Stimulated activated CD4-positive, alpha-beta T cell treated with anti-CD3 and anti-CD28 coated beads, Interleukin-1b, Interleukin-23, amount 100 ng/mL, for 48 hours (primary cell): ENCODE measurements at places on chromosomes 5 and 9.

DNA sequence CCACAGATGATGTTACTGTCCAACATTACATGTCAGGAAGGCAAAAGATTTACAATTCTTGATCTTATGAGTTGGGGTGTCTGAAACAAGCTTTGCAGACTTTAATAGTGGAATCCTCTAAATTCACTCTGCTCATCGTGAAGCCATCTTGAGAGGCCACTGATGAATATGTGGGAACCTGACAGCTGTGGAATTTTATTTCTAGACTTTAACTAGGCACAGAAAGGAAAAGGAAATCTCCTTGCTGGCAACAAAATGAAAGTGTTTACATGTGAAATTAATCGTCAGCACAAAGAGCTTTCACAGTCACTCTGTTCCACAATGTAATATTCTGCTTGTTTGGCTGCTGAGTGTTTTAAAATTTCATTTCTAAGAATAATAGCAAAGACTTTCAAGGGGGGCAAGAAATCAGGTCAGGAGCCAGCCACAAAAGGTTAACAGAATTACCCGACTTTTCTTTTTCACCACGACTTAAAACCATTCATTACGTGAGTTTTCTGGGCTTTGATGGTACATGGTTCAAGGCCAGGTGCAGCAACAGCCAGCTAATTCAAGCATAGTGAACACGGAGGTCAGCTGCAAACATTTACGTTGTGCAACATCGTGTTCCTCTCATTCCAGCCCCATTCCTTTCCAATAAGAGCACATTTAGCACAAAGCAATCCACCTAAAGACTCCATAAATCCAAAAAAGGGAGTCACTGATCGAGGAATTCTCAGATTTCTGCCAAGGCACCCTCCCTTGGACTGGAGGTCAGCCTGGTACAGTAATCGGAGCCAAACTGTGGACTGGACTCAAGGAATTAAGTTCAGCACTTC, 14.6 kb downstream of the NREP start:
- no peak for DNase-seq

DNA sequence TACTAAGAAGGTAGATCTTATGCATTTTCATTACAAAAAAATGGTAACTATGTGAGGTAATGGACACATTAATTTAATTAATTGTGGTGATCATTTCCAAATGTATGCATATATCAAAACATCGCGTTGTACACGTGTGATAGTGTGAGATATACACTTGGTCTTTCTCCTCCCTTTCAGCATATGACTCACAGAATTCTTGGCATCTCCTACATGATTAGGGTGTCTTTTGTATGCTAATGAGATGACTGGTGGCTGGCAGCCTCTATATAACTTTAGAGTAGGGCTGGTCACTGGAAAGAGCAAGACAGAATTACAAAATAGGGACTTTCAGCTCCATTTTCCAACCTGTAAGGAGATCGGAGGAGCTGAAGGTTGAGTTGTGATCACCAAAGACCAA, 1167.6 kb downstream of the CDH12 start:
- no peak for DNase-seq

DNA sequence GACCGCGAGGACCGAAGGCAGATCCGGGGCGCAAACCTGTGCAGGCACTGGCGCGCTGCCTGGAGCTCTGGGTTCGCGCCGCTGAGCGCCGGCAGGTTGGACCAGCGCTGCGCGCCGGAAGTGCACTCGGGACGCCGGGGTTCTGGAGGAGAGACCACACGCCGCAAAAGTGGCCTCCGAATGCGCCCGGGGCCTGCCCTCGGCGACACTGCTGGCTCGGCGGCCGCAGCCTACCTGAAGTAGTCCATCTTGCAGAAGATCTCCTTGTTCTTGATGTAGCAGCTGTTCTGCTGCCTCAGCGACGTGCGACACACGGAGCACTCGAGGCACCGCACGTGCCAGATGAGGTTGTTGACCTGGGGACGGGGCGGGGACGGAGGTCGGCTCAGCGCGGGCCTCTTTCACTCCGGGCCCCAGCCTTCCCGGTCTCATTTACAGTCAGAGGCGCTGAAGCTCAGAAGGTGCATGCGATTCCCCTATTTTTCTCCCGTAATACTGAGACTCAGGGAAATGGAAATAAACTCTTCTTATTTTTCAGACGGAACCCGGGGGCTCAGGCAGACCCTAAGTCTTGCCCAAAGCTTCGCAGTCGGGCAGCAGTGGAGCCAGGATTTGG, 2.5 kb downstream of the LHX6 start:
- no peak for DNase-seq

GRCh38 chr9:5446451-5447236, 3.7 kb upstream of the CD274 start:
- DNase-seq = no peak

GRCh38 chr5:6873359-6873758, 160.1 kb downstream of the TENT4A start:
- no peak for DNase-seq

DNA sequence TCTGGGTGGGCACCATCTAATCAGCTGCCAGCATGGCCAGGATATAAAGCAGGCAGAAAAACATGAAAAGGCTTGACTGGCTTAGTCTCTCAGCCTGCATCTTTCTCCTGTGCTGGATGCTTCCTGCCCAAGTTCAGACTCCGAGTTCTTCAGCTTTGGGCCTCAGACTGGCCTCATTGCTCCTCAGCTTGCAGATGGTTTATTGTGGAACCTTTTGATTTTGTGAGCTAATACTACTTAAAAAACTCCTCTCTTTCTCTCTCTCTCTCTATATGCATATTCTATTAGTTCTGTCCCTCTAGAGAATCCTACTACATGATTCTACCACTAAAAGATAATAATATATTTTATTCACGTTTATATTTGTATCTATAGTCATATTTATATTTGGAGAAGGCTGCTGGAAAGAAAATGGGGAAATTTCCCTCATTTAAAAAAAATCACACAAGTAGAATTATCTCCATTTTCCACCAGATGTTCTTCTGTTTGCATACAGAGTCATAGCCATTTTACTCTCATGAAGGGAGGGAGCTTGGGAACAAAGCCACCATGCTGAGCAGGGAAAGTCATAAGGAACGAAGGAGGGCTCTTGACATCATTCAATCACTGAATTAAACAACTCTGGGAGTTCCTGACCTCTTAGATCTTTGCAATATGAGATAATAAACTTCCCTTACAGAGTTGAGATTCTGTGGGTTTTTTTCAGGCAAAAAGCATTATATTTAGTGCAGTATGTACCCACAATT, 1137.4 kb upstream of the CDH18 start:
- no peak for DNase-seq

GRCh38 chr9:18114559-18115475, 359.1 kb upstream of the ADAMTSL1 start:
- DNase-seq = no peak

GRCh38 chr9:105359892-105360291, 87.9 kb upstream of the FSD1L start:
- DNase-seq = peak; percentile 77

- DNase-seq = no peak
Measured at GRCh38 chr5:109329333-109330237, 80.2 kb downstream of the PJA2 start.

- no peak for DNase-seq
Measured at GRCh38 chr9:78005231-78006002, 26.2 kb downstream of the GNAQ start.

- DNase-seq = no peak
Measured at GRCh38 chr9:27791311-27791710, 218.0 kb upstream of the C9orf72 start.

GRCh38 chr5:42811591-42812446, at the start of gene SELENOP:
Gene SELENOP (minus strand): TSS chr5:42811892. CDS start chr5:42808353, 3,539 bp downstream.
- DNase-seq = no peak

DNA sequence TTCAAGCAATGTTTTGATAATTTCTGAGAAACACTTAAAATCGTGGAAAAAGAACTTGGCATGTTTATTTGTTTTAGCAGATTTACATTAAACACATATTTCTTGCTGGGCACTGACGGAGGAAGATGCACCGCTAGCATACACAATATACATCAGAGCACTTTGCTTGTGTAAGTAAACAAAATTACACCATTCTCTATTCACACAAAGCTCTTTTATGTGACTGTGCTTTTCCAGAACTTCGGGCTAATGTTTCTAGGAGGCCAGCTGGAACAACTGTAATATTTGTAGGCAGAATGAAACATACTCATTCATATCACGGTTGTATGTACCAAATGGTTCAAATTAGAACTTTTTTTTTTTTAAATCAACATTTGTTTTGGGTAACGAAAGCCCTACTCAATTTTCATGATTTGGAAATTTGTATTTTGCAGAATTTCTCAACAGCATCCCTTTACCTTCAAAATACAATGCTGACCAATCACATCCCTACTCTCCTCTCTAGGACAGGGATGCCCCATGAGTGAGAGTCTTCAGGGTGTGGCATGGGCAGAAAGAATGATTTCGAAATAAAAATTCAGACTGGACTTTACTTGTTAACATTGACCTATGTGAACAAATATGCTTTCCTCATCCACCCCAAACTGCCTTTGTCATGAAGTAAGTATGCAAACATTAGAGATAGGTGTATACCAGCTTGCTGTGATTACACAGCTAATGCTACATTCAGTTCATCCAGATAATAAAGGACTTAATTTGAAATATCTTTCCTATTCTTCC, 425.1 kb downstream of the BNC2 start:
- DNase-seq = no peak

DNA sequence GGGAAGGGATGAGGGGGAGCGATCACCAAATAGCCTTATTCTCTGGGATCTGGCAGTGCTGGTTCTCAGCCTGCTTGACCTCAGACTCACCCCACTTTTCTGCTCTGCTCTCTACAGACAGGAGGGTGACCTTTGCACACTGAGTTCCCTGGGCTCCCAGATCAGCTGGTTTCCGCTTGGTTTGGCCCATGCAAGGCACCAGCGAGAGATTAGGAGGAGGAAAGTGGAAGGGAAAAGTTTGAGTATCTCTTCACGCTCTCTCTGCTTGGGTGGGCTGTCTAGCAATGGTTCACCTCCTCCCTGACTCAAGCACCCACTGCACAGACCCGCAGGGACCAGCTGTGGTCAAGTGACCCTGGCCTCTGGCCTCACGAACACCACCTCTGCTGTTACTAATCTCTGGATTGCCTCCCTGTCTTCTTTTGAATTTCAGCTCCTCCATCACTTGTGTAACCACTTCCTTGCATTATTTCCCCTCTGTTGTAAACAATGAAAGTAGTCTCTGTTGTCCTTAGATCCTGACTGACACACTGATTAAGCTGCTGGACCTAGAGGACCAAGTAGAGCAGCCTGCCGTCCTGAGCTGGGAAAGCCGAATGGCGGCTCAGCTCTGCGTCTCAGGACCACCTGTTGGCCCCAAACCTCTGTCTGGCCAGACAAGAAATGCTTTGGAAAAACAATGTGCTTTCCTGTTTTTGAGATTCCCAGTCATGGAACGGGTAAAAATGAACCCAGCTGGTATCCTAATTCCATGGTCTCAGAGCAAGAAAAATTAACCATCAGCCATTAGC, 186.6 kb downstream of the CRB2 start:
- no peak for DNase-seq

DNA sequence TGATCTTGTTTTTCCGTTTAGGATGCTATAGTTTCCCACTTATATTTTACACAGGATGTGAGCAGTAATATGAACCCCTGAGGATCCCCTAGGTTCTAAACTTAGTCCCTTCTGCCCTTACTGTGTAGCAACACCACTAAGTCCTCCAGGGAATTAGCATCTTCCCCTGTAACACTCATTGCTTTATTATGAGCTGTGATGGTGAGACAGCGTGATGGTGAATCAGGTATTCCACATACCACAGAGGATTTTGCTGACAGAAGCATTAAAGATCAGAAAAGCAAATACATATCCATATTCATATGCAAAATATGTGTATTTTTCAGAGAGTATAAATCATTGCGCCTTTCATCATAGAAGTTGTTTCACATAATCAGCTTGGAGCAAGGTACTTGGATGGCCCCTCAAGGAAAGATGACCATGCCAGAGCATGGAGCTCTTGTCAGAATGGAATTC, 317.0 kb downstream of the ICE1 start:
- no peak for DNase-seq

- no peak for DNase-seq
Measured at GRCh38 chr5:172065431-172066065, 59.1 kb upstream of the FBXW11 start.

- no peak for DNase-seq
Measured at GRCh38 chr5:72063219-72063819, 44.0 kb upstream of the MAP1B start.

DNA sequence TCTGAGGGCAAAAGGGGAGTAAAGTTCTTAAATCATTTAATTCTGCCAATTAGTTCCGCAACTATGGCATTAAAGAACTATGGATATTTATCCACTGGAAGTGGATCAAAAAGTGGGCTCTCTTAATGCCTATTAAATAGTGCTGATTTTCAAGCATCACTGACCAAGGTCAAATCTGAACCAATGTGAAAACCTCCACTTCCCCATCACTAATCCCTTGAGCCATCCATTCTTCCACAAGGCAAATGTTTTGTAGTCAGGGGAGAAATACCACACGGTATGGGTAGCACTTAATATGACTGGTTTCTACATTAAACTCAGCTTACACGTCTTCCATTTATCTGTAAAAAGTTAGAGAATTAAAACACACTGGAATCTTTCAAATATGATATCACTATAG, 57.6 kb downstream of the MLLT3 start:
- no peak for DNase-seq

DNA sequence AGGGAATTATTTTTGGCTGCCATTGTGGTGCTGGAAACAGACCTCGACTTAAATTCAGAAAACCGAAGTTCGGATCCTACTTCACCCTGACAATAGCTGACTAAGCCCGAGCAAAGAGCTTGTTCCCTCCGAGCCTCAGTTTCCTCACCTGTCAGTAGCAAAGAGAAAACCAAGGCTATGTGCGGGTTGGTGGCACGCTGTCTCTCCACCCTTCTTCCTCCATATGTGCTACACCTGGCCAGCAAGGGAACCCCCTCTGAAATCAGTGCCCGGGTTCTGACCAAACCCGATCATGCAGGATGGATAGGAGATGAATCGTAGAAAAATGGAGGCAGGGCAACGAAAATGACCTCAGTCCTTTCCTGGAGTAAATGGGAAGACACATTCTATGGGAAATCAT, 16.7 kb upstream of the MSX2 start:
- DNase-seq = no peak

DNA sequence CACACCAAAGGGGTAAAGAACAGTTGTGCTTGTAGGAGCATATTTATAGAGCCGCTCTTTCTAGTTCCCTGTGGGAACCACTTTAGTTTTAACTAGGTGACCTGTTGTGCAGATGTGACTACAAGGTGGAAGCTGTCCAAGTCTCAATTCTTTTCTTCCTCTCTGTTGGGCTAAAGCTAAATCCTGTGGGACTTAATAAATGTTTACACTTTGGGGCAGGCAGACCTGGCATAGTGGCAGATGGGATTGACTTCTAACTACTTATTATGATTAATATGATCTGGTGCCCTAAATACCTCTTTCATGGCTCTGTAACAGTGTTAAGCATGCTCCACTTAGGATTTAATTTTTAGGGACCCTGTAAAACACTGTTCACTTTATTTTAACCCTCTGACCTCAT, 265.3 kb downstream of the KCTD16 start:
- no peak for DNase-seq

- DNase-seq = no peak
Measured at GRCh38 chr9:115106642-115107041, 11.3 kb downstream of the TNC start.

- no peak for DNase-seq
Measured at GRCh38 chr5:125367702-125368101, 621.3 kb upstream of the ZNF608 start.
